ENCODE measurements at places on chromosomes 3 and 15.

DNA sequence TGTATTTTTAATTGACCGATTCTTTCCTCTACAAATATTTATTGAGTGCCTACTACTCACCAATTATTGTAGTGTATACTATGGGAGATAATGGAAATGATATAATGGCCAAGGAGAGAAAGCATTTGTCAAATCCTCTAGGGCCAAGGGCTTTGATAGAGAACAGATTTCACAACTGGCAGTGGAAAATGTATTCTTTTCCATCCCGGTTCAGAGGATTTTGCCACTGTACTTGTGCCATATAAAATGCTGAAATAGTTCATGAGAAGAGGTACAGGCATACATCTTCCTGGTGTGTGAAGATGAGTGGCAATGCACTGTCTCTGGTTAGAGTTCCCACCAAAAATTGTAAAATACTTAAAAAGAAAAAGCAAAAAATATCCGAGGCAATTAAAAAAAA, 451.6 kb upstream of the TPRG1 start:
- DNase-seq, result no peak

DNA sequence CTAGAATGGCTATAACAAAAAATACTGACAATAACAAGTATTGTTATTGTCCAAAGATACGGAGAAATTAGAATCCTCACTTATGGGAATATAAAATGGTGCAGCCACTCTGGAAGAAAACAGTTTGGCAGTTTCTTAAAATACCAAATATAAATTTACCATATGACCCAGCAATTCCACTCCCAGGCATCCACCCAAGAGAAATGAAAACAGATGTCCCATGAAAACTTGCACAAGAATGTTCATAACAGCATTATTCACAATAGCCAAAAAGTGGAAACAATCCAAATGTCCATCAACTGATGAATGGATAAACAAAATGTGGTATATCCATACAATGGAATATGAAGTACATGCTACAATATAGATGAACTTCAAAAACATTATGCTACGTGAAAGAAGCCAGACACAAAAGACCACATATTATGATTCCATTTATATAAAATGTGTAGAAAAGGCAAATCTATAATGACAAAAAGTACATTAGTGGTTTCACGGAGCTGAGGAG, 9.4 kb downstream of the AAGAB start:
- DNase-seq, result no peak

GRCh38 chr3:139455855-139456254, 20.5 kb downstream of the RBP2 start:
- no peak for DNase-seq

GRCh38 chr3:97720417-97720816, 44.1 kb upstream of the ARL6 start:
- no peak for DNase-seq

DNA sequence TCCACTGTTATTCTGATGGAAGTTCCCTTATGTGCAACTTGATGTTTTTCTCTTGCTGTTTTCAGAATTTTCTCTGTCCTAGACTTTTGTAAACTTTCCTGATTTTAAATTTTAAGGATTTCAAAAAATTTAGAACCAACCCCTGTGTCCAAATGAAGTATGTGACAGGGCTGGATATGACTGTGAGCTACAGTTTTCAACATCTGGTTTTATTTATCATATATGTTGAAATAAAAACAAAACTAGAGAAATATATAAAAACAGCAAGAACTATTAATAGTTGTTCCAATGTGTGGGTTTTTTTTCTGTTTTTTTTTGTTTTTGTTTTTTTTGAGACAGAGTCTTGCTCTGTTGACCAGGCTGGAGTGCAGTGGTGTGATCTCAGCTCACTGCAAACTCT, 47.4 kb upstream of the PSMD6 start:
- DNase-seq, result no peak

DNA sequence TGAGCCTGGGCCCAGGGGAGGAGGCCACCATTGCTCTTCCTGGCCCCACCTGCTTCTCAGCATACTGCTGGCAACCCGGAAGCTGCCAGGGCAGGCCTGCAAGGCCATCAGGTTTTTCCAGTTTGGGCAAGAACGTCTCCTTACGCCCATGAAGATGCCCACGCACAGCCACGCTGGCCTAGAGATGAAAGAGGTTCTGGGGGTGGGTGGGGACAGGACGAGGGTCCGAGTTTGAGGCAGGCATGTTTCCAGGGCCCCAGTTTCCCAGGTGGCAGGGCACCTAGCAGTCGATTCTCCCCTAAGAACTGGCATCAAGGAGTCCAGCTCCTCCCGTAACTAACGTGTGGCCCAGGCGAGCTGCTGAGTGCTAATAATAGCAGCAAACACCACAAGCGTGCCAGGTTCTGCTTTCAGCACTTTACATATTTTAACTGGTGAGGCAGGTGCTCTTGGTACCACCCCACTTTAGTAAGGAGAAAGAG, 45.8 kb downstream of the ZNF710 start:
- no peak for DNase-seq

DNA sequence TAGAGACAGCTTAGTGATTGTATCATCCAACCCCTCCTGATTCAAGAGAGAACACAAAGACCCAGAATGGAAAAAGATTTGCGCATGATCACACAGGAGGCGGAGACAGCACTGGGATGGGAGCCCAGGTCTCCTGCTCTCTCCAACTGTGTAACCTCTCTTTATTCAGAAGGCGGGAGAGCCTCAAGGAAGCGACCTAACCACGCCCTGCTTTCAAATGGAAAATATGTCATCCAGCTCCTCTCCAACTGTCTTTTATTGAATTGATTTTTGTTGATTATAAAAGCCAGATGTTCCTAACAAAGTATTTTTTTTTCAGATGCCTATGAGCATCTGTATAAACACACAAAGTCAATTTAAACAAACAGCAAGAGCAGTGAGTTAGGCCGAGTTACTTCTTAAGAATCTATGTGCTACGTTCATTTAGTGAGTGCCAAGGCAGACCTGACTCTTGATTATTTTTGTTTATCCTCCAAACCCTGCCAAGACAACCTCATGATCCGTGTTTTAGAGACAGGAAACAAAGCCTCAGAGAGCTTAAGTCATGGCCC, 74.5 kb downstream of the BFSP2 start:
- no peak for DNase-seq

- DNase-seq, result no peak
Observed at GRCh38 chr3:114609973-114610630, 316.3 kb downstream of the TIGIT start.

- no peak for DNase-seq
Observed at GRCh38 chr3:179082416-179082815, 10.8 kb upstream of the ZMAT3 start.

DNA sequence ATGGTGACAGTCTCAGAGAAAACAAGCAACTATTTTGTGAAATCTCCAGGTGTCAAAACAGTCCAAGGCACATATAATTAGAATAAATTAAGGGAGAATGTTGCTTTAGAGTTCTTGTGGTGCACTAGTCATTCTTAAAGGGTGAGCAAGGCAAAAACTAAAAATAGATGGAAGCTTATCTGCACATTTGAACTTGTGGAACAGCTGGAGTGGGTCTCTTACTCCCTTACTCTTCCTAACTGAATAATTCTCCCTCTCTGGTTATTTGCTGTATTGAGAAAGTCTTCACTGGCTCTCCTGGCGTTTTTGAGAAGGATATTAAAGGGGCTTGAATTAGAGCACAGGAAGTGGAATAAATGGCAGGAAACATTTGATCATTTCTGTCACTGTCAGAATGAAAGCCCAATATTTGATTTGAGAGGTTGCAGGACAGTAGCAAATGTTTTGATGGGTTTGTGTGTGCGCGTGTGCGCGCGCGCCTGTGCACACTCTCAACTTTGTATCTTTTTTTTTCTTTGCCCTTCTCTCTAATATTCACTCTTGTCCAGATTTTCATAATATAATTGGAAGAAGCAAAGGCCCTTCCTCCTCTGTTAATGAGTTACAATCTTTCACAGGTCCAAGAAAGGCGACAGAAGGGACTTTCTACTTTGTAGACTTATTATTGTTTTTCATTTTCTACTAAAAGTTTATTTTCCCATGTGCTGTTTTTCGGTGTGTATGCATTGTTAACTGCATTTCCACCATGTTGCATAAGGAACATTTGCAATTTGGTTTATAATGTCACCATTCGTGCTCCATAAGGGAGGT, 40.9 kb downstream of the AKAP13 start:
- no peak for DNase-seq

DNA sequence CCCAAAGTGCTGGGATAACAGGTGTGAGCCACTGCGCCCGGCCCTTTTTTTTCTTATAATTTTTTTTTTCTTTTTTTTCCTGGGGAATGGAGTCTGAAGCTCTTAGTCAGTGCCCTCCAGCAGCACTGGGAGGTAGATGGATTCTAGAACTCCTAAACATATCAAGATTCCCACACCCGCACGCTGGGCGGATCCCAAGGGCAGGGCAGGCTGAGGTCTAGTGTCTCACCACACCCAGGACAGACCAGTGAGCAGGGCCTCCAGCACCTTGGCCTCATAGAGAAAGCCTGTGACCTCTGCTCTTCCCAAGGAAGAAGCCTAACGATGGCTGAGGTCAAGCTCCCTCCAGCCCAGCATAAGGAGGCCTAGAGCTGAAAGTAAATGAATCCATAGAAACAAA, 153.7 kb upstream of the MEF2A start:
- no peak for DNase-seq
